ENCODE measurements at places on chromosomes 5 and 9.
A peak's percentile ranks its signal among the peaks of the same experiment; 100 is the strongest.

DNA sequence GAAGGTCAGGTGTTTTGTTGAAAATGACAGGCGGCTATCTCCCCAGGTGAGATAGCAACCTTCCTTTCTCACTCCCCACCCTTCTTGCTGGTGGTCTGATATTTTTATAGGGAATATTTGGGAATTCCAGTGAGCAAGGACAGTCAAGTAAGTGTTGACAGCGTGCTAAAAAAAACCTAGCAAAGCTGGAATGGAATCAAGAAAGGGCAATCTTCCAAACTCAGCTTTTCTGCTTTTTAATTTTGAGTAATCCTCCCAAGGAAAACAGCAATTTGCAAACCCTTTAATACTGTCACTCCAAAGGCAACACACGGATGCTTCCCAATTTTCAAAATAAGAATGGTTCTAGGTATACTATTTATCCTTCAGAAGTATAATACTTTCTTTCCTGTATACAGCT, 143.7 kb upstream of the PCA3 start:
- DNase-seq: no peak

DNA sequence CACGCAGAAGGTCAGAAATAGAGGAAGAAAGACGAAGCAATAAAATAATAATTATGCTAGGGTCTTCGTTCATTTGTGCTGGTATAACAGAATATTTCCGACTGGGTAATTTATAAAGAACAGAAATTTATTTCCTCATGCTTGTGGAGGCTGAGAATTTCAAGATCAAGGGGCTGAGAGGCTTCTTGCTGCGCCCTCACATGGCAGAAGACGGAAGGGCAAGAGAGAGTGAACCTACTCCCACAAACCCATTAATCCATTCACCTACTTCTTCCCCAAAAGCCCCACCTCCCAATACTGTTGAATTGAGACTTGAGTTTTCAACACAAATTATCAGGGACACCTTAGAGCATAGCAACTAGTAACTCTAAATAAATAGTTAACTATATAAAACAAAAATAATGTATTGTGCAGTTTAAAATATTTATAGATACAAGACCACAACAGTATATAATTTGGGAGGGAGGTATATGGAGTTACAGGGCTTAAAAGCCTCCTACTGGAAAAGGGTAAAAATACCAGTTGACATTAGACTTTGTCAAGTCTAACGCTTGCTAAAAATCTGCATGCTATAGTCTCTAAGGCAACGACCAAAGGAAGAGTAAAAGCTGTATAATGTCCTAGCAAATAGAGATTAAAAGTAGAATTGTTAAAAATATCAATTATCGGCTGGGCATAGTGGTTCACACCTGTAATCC, 40.3 kb upstream of the NAA35 start:
- DNase-seq: peak; percentile 44

- no peak for DNase-seq
Observed at GRCh38 chr5:111517853-111518501, 5.6 kb upstream of the STARD4 start.

- no peak for DNase-seq
Observed at GRCh38 chr9:2158111-2158610, 143.0 kb downstream of the SMARCA2 start.

GRCh38 chr5:144151026-144151425, 19.4 kb downstream of the YIPF5 start:
- DNase-seq: no peak

- DNase-seq: peak; percentile 59
Observed at GRCh38 chr5:1536322-1536845, 12.6 kb upstream of the LPCAT1 start.

All from activated CD4-positive, CD25-positive, alpha-beta regulatory T cell treated with anti-CD3 and anti-CD28 coated beads, Interleukin-2, amount 50 U/mL, for 72 hours (primary cell).